ENCODE measurements at places on chromosomes 2 and 18.

GRCh38 chr18:35267809-35268208, 22.2 kb downstream of the ZSCAN30 start:
- no peak for DNase-seq

GRCh38 chr2:120590841-120591240, 144.8 kb upstream of the GLI2 start:
- no peak for DNase-seq

DNA sequence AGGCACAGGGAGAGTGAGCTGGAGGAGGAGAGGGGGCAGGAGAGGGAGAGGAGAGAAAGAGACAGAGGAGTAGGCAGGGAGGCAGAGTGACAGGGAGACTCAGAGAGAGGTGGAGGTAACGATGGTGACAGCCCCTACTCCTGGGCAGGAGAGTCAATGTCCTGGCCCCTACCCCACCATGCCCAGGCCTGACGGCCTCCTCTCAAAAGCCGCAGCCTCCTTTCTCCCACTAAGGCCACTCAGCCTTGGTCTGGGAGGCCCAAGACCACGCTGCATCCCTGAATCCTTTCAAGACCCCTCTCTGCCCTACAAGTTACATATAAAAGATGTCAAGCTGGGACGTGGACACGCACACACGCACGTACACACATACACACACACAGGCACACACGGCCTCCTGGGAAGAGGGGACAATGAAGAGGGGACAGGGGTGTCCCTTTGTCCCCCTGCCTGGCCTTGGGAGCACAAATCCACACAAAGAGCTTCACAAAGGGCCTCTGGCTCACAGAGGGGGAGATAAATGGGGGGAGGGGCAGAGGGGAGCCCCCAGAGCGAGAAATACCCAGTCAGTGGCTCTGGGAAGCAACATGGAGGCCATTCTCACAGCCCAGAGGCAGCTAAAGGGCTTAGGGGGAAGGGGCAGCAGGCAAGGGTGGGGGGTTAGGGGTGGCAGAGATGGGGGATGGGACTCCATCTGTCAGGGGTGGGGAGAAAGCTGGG, 19.5 kb upstream of the TNS1 start:
- no peak for DNase-seq

DNA sequence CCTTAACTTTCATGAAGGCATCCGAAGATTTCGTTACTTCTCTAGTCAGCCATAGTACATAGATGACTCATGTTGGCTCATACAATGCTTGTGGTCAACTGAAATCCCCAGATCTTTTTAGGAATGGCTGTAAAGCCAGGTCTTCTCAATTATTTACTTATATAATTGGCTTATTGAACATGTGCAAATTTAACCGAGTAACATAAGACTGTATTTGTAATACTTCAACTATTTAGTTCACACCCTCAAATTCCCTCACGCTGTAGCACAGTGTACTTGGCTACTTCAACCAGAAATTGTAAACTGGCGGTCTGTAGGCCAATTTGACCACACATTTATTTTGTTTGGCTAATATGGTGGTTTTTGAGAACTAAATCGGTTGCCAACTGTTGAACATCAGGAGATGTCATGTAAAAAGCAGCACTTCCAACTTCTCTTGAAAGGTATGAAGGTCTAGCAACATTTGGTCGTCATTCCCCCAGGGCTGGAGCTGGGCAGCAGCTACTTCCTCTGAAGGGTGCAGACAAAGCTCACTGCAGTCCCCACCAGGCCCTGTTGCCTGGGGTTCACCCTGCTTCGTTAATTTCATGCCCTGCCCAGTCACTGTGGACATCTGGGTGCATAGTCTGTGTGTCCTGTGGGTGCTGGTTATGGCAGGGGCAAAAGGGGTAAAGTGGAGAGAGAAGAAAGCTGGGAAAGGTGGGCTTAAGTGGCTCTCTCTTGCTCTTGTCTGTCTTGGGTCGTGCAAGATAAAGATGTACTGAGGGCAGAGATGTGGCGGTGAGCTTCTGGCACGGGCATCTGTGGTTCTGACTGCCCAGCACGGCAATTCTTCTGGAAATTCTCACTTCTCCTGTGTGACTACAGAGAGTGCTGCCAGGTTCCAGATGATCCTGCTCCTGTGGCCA, 3.2 kb upstream of the SH3RF3 start:
- DNase-seq, result no peak

DNA sequence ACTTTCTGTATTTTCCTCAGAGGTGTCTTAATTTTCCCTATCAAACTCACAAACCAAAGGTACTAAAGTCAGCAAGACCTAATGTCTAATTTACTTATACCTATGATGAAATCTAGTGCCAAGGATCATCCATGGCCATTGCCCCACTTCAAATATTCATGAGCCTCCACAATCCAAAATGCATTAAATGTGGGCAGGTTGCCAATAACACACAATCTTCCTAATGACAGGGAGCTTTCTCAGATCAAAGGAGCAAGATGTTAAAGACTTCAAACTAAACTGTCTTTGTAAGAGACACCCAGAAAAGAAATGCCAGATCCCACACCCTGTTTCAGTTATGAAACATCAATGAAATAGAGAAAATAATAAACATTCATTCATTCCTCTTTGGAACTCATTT, 143.2 kb downstream of the TMEFF2 start:
- DNase-seq, result no peak

- no peak for DNase-seq
Measured at GRCh38 chr18:36130883-36131653, 1.4 kb downstream of the ELP2 start.

DNA sequence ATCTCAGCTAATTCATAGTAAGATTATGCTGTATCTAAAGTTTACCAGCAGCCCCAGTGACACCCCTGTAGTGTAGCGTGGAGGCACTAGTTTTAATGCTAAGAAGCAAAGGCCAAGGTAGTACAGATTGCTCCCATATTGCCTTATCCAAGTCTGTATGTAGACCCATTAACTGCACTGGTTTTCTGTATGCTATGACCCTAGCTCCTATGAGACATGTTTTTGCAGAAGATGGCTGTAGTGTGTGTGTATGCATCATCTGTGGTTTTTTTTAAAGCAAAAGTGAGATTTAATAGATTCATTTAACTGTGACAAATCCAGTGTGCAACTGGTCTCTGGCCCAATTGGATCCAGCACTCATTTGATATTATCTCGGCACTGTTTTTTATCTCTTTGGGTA, 86.5 kb downstream of the HAUS1 start:
- DNase-seq, result no peak

- no peak for DNase-seq
Measured at GRCh38 chr2:10001586-10001985, 41.8 kb upstream of the KLF11 start.

- no peak for DNase-seq
Measured at GRCh38 chr2:240198226-240198625, 57.8 kb upstream of the OTOS start.

DNA sequence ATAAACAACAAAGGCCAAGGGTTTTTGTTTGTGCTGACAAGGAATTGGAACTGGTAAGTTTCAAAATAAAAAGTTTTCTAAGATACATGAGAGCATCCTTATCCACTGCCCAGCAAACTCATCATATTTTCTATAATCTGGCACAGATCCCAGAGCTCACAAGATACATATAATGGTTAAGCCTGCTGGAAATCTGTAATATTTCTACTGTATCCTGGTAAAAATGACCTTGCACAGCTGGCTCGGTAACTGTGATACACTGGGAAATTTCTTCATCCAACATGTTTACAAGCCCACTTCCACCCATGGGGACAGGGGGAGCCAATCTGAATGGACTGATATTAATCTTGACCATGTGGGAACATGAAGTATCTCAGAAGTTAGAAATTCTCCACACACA, 425.4 kb upstream of the MMADHC start:
- DNase-seq, result no peak

DNA sequence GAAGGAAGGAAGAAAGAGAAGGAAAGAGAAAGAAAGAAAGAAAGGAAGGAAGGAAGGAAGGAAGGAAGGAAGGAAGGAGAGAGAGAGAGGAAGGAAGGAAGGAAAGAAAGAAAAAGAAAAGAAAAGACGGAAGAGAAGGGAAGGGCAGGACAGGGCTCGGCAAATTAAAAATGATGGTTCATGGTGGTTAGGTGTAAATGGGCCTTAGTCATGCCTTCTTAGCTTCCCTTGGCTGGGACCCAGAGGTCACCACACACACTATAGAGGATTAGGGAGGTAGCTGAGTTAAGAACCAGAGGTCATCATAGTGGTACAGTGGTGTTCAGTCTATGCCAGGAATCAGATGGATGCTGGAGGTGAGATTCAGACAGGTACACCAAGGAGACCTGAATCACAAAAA, 9.3 kb upstream of the ATL2 start:
- no peak for DNase-seq

DNA sequence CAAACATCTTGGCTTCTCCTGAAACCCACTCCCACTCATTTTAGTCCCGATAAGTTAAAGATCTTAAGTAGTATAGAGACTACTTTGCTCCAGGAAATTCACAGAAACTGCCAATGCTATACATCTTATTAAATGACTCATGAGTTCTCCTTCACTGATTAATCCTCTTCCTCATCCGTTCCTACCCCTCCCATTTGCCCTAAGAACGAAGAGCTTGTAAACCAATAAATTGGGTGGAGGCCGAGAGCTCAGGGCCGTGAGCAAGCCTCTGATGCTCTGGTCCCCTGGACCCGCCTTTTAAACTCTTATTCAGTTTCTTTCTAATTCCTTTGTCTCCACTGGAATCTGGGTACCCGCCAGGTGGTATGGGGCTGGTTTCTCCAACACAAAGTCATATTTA, 68.6 kb downstream of the METTL8 start:
- DNase-seq, result no peak

DNA sequence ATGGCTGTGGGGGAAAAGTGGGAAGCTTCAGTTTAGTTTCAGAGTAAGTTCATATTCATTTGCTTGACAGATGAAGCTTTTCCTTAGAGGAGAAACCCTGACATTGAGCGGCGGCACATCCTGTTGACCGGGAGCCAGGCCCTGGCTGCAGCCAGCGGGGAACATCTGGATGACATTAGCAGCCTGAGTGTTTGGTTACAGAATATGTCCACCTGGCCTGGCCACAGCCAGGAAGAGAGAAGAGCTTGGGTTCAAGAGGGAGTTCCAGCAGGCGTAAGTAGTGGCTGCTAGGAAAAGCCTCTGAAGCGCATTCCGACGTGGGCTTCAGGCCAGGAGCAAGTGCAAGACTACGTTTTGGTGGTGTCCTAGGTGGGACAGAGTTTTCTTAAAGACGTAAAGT, 144.9 kb upstream of the MYCN start:
- no peak for DNase-seq

DNA sequence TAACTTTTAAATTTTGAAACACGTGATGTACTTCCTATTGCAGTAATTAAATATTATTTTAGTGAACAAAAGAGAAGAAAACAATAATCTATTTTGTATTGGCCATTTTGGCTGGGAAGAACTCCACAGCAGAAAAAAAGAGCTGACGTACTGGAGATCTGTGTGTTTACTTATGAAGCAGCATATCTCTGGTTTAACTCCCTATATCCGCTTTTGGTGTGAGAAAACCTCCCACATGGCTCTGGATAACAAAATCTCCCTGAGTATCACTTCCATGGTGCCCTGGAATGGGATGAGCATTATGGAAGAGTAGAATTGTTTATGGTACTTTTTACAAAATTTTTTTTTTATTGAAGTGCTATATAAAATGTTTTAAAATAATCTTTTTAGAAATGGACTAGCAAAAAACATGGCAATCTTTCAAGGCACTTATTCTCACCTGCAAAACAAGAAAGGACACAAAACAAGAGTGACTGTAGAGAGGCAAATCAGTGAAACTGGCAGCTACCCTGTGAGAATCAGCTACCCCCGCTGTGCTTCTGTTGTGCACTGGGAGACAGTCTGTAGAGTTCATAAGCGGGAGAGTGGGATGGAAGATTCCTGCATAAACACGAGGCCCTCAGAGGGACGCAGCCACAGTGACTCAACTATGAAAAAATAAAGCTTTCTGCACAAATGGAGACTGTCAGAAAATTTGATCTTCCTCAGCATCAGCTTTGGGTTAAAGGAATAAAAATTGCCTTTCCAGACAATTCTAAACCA, 762.2 kb upstream of the HS6ST1 start:
- no peak for DNase-seq

DNA sequence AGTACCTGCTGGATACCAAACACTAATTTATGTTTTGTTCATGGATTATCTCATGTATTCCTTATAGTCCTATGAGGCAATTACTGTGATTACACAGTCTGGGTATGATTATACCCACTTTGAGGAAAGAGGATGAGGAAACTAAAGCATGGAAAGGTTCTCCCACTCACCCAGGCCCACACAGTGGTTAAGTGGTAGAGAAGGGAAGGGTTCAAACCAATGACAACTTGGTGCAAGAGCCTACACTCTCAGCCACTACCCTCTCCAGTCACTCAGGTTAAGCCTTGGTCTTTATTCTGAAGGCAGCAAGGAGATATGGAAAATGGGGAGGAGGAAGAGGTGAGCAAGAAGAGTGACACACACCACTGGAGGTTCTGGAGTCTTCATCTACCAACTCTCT, 64.5 kb upstream of the PPP1CB start:
- DNase-seq, result no peak

DNA sequence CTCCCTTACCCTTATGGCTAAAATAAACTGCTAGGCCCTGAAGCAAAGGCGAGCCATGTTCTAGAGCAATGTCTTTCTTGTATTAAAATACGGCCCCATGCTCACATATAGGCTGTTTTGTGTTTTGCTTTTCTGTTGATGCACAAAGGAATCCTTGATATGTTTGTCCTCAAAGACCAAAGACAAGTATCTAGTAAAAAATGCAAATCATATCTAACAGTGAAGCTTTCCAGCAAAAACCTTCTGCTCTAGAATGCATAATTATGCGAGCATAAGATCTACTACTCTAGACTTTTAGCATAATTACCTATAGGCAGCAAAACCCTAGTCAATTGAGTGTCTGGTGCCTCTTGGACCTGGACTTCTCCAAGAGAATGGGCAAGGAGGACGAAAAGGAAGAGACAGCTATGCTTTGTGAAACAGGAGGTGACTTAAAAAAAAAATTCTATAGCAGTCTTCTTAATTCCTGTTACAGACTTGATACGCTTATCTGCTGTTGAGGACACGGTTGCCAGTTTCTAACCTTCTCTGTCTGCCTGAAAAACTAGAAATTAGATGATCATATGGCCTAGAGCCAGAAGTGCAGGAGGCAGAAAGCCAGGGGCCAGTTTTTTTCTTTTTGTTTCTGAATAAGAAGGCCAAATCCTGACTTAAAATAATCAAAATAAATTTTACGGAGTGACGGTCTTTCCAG, 1.5 kb upstream of the AMMECR1L start:
- DNase-seq, result no peak
